Metanephros (tissue), 2 donors: ENCODE measurements at places on chromosomes 2 and 18. TPM values are rescaled to one million over a fixed set of nuclear protein-coding genes. Genes with fewer than 3 reads are reported as not detected.

Gene ZNF638
- 200 TPM for total RNA-seq

Gene RGPD3
- total RNA-seq = 0.29 TPM

Gene BOD1L2
- not detected for total RNA-seq

Gene OSR1
- 7.8 TPM for total RNA-seq

Gene SNRPD1
- total RNA-seq = 36.4 TPM

Gene PSD4
- 18.4 TPM for total RNA-seq

Gene MC2R
- total RNA-seq = not detected

Gene MARCHF4
- 0.06 TPM for total RNA-seq

Gene CNTNAP5
- total RNA-seq = 0.58 TPM

Gene C2orf78
- total RNA-seq = not detected

Gene NPAS2
- 9.3 TPM for total RNA-seq

Gene RNF25
- 21.0 TPM for total RNA-seq

Gene SLC4A3
- 8.3 TPM for total RNA-seq

Gene CREG2
- 1.6 TPM for total RNA-seq

Gene ASAP2
- total RNA-seq = 40.0 TPM

Gene TMEM178A
- 40.5 TPM for total RNA-seq

Gene MZT2B
- 161 TPM for total RNA-seq

Gene PSMA8
- not detected for total RNA-seq
